ENCODE measurements at places on chromosomes 16 and 17.

DNA sequence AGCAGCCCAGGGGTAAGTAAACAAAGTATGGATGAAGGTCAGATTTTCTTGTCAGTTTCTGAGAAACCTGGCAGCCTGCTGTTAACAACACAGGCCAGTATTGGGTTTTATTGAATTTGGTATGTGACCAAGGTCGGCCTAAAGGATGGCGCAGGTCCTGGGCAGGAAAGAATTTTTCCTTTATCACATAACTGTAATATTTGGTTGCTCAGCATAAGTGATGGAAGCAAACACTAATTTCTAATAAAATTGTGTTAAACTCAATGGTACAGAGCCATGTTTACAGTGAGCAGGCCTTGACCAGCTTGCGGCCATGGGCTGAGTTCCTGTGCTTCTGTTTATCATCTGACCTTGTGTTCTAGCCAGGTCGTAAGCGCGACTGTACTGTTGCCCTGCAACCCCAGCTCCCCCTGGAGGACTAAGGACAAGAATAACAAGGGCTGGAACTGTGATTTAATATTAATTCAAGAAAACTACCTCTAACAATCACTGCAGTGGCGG lies 10.5 kb downstream of the POLDIP2 start:
- no peak for DNase-seq

GRCh38 chr17:305090-305976 lies 47.3 kb downstream of the RPH3AL start:
- no peak for DNase-seq

- DNase-seq: no peak
Observed at GRCh38 chr17:79735096-79735495, 4.4 kb downstream of the ENPP7 start.

- DNase-seq: no peak
Observed at GRCh38 chr17:21842332-21843317, 150.3 kb downstream of the KCNJ18 start.

DNA sequence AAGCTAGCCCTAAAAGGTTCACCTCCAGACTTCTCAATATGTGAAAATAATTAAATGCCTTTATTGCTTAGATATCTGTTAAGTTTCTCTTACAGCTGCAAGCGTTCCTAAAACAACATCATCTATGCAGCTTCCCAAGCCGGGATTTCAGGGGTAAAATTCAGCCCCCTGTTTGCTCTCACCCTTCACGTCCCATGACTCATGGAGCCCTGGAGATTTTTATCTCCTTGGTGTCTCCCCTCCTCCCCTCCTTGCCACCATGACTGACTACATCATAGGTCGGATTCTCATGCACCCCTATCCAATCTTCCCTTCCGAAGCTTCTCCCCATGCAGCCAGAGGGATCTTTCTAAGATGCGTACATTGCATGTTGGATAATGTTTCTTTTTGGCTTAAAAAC lies 21.0 kb upstream of the CACNG4 start:
- DNase-seq: no peak

DNA sequence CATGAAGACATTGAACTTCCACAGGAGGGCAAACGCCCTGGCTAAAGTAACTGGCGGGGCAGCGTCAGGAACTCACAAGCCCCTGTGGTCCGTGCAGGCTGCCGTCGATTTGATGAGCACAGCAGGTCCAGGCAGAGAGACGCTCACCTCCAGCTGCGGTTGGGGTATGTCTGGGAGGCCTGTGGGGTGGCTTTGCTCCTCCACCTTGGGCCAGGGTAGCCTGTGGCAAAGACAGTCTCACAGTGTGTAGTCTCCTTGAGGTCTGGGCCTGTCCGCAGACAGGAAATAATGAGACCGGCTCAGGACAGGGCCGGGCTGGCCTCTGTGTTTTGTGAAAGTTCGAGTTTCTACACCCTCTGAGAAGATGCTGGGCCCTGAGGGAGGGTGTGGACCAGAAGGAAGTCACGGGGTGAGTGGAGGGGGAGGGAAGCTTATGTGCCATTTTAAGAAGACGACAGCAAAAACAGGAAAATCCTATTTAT lies 103.3 kb downstream of the METRNL start:
- DNase-seq: no peak

GRCh38 chr16:13684819-13685563 lies 235.0 kb upstream of the ERCC4 start:
- no peak for DNase-seq

DNA sequence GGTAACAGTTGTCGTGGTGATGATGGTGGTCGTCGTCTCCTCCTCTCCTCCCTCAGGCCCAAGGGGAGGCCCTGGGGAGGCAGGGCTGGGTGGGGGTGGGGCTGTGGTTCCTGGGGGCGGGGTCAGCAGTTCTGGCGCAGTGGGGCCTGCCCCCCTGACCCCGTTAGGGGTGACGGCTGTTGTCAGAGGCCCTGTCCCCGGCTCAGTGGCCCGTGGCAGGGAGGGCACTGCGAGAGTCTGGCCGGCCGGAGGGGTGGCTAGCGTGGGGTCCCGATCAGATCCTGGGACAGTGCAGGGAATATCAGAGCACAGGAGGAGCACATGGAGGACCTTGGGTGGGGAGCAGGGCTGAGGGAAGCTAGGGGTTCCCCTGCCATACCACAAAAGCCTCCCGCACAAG lies 2.5 kb downstream of the SEZ6L2 start:
- no peak for DNase-seq

- DNase-seq: peak; percentile 43
Observed at GRCh38 chr16:15765880-15766279, 90.9 kb downstream of the MYH11 start.

- DNase-seq: peak; percentile 66
Observed at GRCh38 chr16:22318690-22319358, 21.6 kb downstream of the POLR3E start.

GRCh38 chr17:50668025-50668837 lies 33.5 kb downstream of the ABCC3 start:
- no peak for DNase-seq

DNA sequence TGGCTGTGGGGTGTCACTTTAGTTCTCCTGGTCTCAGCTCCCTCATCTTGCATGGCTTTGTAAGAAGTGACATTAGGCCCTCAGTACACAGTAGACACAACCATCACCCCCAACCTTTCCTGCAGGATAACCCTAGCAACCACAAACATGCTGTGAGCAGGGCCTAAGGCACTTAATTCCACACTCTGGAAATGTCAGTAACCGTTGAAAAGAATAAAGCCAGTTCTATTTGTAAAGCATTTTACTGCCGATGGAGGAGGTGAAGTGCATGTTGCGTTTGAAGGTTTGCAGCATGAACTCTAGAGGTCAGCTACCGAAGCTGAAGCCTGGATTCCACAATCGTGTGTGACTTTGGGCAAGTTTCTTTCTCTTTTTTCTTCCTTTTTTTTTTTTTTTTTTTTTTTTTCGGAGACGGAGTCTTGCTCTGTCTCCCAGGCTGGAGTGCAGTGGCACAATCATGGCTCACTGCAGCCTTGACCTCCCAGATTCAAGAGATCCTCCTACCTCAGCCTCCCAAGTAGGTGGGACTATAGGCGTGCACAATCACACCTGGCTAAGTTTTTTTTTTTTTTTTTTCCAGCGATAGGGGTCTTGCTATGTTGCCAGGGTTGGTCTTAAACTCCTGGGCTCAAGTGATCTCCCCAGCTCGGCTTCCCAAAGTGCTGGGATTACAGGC lies 26.1 kb upstream of the TOB1 start:
- DNase-seq: no peak

GRCh38 chr16:22627043-22627442 lies 116.4 kb downstream of the NPIPB5 start:
- no peak for DNase-seq

DNA sequence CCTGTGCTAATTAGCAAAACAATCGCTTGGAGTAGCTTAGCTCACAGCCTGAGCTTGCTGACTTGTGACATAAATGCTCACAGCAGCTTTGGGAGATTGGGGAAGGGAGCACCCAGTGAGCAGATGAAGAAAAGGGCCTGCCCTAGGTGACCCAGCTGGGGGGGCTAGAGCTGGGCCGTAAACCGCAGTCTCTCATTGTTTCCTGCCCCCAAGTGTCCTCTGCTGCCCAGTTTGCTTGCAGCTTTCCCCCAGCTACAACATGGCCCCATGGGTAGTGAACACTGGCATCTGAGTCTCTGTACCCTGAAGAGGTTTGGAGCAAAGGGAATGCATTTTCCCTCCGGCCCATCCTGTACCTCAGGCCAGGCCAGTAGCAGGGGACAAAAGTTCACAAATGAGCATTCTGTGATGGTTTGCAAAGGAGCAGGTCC lies 349.4 kb downstream of the SLC39A11 start:
- no peak for DNase-seq

DNA sequence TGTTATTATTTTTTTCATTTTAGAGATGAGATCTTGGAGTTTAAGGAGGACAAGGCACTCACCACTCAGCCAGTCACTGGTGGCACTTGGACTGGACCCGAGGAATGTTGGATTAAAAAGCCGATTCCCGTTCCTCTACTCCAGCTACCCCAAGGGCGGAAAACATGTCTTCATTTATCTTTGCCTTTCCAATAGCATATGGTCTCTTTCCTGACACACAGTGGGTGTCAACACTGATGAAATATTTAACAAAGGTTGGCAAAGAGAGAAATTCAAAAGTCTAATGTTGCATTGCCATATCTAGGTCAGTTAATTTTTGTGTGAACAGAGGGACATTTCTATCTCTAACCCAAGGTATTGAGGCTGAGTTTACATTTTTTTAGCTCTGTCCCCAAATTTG lies 459.7 kb downstream of the RBFOX1 start:
- DNase-seq: no peak

GRCh38 chr16:11706180-11706742 lies 36.4 kb downstream of the TXNDC11 start:
- DNase-seq: no peak

- DNase-seq: no peak
Observed at GRCh38 chr17:32161029-32161428, 18.7 kb downstream of the RHOT1 start.

DNA sequence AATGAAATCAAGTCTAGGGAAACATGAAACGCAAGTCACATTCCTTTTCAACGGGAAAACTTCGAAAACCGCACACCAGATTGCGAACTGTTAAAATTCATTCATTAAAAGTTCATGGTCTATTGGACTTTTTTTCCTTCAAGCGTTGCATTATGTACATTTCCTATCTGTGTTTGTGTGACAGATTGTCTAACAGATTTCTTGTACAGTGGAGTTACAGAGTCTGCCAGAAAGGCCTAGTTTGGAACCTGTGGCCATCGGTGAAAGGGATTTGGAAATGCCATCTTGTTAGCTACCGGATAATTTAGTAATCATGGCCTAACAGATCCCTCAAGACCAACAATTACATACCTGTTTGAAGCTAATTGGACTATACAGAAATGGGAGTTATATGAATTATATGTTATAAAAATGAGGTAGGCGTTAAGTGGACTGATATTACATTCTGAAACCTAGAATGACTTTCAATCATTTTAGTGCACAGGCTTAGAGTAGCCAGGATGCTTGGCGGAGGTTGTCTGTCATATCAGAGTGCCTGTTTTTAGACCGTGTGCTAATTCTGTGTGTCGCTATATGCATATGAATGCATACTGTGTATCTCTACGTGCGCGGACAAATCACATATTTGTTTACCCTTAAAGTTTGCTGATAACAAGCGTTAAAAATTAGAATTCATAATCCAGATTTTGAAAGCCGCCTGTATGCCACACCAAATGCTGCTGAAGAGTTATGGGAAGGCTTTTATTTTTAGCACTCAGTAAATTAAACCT lies 885.4 kb upstream of the RBFOX1 start:
- DNase-seq: no peak

DNA sequence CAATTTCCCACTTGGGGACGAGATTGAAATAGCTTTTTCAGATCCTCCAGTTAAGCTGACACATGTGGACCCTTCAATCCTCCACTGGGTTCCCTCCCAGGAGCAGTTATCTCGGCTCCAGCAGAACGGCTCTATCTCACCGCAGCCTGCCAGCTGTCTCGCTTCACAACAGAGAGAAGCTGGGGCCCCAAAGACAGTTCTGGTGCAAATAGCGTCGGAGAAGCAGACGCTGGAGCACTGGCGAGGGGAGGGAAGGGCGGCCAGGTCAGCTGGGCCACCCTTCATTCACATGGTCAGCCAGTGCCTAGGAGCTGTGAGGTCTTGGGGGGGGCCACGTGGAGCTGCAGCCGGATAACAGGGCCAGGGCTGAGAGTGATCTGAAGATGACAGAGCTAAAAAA lies 141.3 kb upstream of the SDK2 start:
- DNase-seq: no peak

DNA sequence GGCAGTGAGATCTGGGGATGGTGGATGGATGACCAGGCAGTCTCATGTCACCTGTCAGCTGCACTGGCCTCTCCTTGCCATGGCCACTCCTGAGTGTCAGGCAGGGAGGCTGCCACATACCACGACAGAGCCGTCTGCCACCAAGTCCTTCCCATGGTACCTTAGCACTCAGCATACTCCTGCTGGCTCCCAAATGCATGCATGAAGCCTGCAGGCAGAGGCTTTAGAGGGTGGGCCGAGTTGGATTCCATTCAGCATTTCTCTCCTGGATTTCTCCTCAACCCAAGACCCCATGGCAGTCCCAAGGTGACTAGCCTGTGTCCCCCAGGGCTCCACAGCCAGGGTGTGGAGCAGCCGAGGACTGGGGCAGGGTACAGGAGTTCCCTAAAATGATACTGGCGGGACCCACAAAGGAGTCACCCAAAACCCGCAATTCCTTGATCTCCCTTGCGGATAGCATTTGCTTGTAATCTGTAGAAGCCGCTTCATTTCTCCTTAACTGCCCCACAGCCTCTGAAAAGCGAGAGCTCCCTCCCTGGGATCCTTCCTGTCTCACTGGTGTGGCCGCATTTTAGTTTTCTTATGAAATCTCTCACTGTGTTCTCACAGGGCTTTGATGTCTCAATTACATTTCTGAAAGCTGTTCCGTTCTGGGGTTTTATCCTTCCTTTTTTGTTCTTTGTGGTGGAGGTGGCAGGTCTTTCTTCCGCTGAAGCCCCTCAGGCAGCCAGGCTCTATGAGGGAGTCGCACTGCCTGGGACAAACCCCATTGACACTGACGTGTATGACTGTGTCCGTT lies 141.4 kb downstream of the SOCS1 start:
- no peak for DNase-seq

DNA sequence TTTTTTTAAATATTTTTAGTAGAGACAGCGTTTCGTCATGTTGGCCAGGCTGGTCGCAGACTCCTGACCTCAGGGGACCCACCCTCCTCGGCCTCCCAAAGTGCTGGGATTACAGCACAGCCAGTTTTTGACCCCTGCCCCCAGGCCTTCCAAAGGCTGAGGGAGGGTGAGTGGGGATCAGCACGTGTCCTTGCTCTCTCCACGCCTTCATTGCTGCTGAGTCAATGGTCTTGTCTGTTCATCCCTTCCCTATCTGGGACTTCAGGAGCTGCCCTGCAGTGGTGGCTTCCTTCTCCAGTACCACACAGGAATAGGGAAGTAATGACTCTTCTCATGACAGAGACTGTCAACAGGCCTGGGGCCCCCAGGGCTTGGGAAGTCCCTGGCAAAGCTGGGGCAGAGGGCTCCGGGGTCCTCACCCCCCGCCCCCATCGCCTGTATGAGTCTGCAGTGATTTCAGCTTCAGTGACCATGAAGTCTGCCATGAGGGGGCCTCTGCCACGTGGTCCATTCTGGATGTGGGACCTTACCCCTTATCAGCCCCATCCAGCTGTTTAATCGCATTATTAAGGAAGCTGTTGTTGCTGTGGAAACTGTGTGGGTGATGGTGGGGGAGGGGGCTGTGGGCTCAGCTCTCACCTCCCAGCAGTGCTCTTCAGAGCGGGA lies 6.1 kb downstream of the ABCC3 start:
- DNase-seq: no peak

Data from HuH-7.5 (cell line).